GDM1 (cell line): ENCODE measurements at places on chromosomes 2 and 18.

DNA sequence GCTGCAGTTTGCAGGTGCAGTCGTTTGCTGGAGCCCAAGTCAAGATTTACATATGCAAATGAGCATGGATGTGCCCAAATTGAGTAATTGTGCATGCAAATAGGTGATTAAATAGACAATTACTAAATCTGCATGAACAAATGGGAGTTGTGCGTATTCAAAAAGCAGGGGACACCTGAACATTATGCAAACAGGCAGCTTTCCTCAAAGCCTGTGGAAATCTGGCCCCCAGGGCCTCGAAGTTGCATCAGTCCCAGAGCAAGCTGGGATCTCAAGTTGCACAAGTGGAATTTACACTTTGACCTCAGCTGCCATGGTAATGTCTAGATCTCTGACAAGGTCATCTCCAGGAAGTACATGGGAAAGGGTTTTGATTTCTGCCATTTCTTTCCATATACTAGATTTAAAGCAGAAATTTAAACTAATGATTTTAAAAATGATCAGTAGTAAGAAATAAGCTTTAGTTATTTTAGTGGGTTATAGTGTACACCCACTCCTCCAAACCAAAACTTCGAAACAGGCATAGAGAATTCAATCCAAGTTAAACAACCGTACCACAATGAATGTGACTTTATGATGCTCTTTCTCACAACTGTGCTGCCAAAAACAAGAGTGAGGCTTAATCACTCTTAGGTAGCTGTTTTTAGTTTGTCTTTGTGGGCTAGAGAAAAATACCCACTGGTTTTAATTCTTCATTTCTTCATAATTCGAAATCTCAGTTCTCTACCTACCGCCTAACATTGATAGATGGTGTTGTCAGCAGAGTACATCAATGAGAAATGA lies 110.7 kb downstream of the RND3 start:
- DNase-seq, result no peak

- no peak for DNase-seq
These were observed 2.3 kb downstream of the RFTN2 start for GRCh38 chr2:197673106-197673505.

DNA sequence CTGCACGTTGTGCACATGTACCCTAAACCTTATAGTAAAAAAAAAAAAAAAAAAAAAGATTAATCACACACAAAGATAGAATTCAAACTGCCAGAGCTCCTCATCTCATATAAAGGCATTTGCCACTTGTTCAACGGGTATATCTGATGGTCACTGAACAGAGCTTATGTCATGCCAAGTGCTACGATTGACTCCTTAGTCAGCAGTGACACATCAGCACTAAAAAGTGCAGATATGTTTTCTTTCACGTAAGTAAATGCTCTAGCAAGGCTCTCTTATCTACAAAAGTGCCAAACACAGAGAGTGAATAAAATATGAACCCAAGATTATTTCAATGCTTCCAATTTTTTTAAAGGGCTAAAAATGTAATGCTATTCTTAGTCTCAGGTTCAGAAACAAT lies 1.1 kb downstream of the LMAN1 start:
- DNase-seq, result no peak

DNA sequence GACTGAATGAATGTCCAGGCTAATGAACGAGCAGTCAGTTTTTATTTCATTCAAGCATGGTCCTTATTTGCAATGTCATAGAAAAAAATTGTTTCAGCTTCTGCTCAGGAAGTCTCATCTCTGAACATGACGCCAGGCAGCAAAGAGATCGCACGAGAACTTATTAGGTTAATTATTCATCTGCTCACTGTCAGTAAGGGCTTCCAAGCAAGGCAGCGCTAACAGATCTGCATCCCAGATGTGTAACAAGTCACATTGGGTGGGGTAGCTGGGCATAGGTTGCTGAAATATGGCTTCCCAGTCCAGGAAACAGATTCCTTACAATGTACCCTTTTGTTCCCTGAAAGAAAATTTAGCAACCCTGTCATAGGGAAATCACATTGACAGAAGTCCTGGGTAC lies 63.5 kb downstream of the ANKRD44 start:
- DNase-seq, result no peak

DNA sequence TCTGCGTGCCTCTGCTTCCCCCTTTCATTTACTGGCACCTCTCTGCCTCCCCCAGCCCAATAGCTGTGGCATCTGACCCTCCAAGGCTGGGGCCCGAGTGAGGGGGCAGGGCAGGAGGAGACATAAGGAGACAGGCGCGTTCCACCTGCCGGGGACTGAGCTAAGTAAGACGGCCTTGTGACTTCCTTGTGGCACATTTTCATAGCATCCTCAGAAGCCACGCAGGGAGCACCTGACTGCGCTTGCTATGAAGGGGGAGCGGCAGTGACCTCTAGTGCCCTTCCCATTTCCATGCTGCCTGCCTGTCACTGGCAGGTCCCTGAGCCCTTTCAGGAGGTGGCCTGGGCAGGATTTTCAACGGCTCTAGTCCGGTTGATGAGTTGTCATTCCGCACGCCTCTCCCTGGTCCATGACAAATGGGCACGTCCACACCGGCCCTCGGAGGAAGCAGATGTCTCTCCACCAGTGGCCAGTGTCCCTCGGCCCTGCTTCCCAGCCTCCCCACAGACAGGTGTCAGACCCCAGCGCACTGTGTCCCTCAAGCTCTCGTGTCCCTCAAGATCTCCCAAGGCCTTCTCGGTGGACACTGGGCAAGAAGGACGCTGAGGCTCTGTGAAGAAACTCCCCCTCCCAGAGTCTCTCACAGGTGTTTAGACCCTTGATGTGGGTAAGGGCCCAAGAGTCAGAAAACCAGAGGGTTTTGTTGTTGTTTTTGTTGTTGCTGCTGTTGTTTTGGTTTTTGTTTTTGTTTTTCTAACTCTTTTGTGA lies 42.7 kb downstream of the CYP26B1 start:
- no peak for DNase-seq

DNA sequence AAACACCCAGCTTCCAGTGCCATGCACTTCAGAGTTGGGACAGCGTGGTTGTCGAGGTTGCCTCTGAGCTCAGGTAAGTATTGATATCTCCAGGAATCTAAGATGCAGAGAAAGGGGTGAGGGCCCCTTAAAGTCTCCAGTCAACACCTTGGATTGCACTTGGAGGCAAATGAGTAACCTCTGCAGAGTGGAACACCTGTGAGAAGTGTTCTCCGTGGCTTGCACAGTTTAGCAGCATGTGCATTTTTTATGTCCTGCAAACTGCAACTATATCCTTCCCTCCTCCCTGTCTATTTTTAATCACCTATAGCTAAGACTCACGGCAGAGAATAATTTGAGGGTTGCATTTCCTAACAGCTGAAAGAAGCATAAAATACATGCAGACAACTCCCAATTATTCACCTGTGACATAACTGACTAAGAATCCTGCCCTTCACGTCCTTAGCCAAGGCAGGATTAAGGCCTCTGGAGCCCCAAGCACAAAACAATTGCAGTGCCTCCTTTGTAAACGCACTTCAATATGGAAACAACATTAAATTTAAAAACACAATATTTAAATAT lies 1.6 kb upstream of the ZNF385B start:
- DNase-seq, result no peak

GRCh38 chr2:100891906-100892642 lies 72.1 kb downstream of the NPAS2 start:
- no peak for DNase-seq

GRCh38 chr18:6561420-6561861 lies 146.7 kb upstream of the L3MBTL4 start:
- DNase-seq, result no peak

- no peak for DNase-seq
These were observed 21.5 kb upstream of the ATP9B start for GRCh38 chr18:79047556-79048244.

GRCh38 chr2:137951586-137951985 lies 12.7 kb upstream of the HNMT start:
- no peak for DNase-seq

- DNase-seq, result no peak
These were observed 301.7 kb downstream of the PAX3 start for GRCh38 chr2:221997100-221997499.

GRCh38 chr18:23616258-23616657 lies 30.0 kb upstream of the NPC1 start:
- DNase-seq, result no peak

DNA sequence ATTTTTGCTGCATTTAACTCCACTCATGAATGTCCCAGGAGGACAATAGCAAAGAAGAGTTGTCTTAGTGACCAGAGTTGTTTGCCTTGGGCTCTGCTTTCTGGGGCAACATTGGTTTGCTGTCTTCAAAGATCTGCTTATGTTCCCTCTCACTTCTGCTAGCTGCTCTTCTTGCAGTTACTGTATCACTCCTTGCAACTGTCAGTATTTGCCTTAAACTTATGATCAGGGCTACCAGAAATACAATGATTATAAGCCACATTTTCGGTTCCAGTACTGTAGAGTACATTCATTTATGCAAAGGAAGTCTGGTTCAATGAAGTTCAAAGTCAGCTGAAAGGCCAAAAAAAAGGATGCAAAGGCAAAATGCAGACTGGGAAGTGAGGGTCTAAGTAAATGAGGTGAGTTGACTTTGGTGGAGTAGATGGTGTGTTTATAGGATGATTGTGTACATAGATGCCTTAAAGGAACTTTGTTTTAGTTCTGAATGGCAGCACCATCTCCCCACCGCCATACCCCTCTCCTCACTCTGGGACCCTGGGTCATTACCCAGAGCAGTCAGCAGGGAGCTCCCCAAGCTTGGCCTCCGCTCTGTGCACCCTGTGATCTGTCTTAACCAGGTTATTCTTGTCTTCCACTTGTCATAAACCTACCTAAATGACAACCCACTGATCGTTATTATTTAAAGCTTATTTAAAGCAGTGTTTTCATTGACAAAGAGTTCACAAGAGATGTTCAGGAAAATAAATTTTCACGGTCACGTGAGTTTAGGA lies 236.0 kb downstream of the DOK6 start:
- no peak for DNase-seq

- DNase-seq, result no peak
These were observed 30.8 kb upstream of the TMEM214 start for GRCh38 chr2:27001950-27002349.

- DNase-seq, result no peak
These were observed 133.0 kb downstream of the MYO3B start for GRCh38 chr2:170310876-170311502.

GRCh38 chr18:52090005-52090404 lies 250.0 kb upstream of the DCC start:
- DNase-seq, result no peak

DNA sequence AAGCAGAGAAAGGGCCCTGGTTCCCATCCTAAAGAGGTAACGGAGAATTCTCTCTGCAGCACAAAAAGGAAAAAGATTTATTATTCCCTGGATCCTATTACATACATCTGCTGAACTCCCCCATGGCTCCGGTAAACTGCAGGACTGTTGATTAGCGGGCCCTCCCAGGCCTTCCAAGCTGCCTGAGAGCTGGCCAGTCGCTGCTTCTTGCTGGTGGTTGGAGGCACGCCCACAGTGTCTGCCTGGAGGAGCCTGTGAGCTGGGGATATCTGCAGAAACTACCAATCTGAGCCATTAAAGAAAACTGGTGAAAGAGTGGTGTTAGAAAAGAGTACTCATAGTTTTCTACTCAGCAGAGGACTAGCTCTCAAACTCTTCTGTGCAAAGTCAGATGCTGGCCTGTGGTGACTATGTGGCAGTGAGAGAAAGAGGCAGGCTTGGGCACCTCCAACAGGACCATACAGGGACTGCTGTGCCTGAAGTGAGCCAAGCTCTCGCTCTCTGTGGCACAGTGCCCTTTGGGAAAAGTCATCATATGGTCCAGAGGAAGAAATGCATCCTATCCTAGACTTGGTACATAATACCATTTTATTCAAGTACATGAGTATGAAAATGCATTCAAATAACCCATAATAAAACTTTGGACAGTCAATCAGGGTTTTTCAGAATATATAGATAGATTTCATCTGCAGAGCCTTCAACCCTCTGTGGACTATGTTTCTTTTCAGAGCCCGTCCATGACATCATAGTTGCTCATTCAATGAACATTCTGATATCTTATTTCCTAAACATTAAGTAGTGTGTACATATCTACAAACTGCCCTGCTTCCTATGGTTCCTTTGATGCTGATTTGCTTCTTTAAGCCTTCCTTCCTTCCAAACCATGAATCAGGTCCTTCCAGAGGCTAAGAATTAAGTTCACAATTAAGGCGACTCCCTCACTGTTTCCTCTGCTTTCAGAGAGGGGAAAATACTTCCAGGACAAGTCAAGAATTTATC lies 242.0 kb upstream of the LYPD1 start:
- no peak for DNase-seq

GRCh38 chr18:11482271-11482670 lies 127.1 kb upstream of the SLC35G4 start:
- no peak for DNase-seq

- DNase-seq, result no peak
These were observed 258.2 kb downstream of the IKZF2 start for GRCh38 chr2:212893216-212893615.

DNA sequence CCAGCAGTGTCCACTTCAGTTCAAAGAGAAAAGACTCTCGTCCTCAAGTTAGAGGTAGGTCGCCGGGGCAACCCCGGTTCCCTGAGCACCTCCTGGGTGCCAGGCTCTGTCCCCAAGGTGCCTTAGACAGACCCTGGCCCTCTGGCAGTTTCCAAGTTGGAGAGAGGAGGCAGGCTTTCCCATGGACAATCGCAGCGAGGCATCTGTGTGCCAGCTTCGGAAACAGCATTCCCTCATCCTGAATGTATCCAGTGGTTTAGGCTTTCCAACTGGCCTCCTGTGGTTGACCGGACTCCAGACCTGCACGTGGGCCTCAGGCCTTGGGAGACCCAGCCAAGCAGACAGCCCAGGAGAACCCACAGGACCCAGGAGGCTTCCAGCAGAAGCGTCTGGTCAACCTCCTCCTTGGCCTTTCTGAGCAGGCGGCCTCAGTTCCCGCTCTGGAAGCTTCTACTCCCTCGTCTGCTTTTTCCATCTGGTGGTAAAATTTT lies 70.3 kb downstream of the KCNF1 start:
- no peak for DNase-seq

- DNase-seq, result no peak
These were observed 14.5 kb downstream of the CHRNA1 start for GRCh38 chr2:174749793-174750192.

DNA sequence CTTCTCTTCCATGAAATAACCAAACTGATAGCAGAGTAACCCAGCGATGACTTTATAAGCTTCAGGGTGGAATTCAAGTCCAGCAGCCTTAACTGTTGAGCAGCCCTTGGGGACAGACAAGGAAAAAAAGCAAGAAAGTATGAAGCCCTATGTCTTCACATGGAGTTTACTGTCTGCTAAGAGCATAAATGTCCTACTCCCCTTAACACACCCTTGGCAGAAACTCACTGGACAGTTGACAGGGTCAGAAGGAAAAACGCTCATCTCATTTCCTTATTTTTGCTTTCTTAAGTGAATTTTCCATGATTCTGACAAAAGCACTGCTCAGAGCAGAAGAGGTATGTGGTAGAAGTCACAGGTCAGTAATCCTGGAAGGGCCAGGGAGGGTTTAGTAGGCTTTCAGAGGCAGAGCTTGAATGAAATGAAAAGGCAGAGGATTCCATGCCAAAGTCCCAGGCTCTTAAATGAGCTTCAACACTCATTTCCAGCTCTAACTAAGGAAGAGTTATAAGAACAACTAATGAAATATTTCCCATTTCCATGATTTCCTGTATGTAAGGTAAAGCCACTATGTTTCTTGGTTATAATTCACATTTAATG lies 683.3 kb upstream of the KLHL29 start:
- DNase-seq, result no peak
